ENCODE measurements at places on chromosomes 5 and 9.

DNA sequence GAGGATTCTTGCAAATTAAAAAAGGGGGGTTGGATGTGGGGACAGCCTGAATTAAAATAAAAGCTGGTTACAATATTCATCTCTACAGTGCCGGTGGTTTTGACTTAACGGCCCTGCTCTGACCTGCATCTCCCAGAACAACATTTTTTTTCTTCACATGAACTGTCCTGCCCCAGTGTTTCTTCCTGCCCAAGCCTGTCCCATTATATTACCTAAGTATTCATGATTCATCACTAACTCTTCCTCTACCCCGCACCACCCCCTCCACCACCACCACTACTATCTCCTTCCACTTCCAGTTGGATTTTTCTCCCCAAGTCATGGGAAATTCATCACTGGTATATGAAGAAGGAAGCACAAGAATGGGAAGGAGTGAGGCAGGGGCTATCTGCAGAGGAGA lies 90.1 kb downstream of the ZFAND5 start:
- DNase-seq = no peak

GRCh38 chr5:5995819-5996218 lies 382.5 kb downstream of the MED10 start:
- DNase-seq = no peak

GRCh38 chr5:17482790-17483189 lies 15.2 kb upstream of the TAF11L2 start:
- DNase-seq = no peak

DNA sequence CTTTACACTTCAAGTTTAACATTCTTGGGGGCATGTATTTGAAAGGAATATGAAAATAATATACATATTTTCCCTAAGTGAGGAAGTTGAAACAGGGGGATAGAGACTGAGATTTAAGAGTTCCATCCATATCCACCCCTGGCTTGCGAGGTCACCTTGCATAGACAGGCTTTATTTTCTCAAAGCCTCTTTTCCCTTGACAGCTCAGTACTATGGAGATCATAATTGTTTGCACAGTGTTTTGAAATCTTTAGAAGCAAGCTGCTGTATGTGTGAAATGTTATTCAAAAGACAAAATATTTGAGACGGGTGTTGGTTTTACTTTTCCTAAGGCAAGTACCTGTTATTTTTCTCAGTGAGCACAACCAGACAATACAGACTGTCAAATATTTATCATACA lies 163.1 kb downstream of the LRRC70 start:
- DNase-seq = no peak

DNA sequence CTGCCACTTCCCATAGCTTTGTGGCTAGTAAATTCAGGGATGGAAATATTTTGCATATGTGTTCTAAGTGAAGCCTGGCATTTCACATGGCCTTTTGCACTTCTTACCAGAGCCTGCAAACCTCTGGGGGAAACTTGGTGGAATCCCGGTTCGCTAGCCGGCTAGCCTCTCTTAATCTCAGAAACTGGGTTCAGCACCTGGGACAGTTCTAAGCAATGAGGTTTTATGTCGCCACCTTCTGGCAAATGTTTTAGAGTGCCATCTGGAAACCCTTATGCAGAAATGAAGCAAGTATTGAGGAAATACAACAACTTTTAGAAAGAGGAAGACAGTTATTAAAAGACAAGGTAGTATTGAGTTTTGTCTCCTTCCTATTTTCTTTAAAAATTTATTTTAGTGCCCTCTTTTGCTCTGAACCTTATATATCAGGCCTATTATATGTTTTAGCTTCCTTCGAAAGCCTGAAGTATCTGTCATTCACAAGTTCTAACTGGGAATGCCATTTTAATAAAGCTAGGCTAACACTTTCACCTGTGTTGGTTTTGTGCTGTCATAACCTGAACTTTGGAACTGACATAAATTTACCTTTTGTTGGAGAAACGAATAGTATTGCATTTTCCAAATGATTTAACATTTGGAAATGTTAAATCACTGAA lies 963 bp upstream of the HTR1A start:
- DNase-seq = no peak

DNA sequence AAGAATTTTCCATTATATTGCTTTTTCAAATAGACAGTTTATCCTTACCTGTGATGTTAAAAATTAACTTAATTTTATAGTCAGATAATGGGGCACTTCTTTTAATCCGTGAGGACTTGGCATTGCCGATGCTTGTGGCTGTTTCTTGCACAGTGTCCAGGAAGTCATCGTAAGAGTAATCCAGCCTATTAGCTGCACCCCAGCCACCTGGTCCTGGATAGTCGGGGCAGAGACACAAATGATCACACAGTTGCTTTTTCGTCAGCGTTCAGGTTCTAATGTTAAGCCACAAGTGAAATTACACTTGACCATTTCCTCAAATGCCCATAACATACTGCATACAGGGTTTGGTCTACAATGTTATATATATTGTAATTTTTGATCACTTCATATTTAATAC lies 107.4 kb downstream of the SVEP1 start:
- no peak for DNase-seq

- DNase-seq = no peak
These were observed 21.6 kb downstream of the RAB14 start for GRCh38 chr9:121179930-121180681.

GRCh38 chr5:105088961-105089360 lies 1526.4 kb upstream of the NUDT12 start:
- no peak for DNase-seq

DNA sequence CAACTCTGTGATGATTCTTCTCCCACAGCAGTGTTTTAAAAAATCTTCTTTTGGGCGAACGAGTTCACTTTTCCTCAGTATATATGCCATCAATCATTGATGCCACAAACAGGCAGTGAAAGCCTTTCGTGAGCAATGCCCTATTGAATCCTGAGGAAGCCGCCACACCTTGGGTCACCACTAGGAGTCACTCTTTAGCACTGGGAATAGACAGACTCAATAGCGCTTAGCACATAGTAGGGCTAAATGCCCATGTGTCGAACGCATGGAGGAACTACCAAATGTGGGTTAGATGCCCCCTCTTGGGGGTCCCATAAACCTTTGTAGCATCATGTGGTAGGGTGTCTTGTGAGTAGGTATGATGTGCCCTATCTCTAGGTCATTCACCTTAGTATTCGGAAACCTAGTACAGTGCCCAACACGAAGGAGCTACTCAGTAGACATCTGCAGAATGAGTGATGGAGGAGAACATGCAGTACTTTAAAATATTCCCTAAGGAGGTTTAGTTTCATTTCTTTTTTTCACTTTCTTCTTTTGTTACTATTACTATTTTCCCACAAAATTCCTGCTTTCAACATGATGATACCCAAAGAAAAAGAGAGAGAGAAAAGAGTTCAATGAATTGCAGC lies 603.7 kb downstream of the BNC2 start:
- DNase-seq = no peak

GRCh38 chr9:126533926-126534310 lies 79.8 kb upstream of the LMX1B start:
- DNase-seq = no peak

- no peak for DNase-seq
These were observed 3.5 kb downstream of the CSF1R start for GRCh38 chr5:150082889-150083288.

DNA sequence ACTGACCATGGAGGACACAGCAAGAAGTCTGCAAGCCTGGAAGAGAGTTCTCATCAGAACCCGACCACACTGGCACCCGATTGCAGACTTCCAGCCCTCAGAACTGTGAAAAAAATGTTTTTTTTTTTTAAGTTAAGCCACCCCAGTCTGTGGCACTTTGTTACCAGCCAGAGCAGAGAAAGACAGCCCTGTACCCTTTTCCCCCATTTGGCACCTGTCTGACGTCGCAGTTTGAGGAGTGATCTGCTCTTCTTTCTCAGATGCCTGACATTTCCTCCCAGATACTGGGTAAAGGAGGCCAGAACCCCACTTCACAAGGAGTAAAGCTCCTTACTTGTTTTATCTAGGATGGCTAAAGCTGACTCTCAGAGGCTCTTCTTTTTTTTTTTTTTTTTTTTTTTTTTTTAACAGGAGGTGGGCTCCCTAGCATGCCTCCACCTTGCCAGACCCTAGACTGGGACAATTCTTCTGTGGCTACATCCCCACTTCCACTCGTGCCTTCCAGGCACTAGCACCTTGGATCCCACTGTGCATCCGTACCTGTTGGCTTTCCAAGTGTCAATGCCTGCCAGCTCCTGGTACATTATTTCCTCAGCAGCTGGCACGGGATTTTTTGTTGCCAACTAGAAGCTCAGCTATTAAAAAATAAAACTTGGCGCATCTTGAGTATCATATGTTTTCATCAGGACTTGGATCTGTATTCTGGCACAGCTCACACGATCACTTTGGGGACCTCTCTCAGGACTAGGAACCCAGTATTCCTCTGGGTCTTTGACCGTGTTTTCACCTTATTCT lies 14.4 kb downstream of the CAMK4 start:
- DNase-seq = no peak

GRCh38 chr5:84057211-84057610 lies 327.5 kb downstream of the EDIL3 start:
- DNase-seq = no peak

- DNase-seq = no peak
These were observed 101.0 kb upstream of the GABRG2 start for GRCh38 chr5:161966564-161966963.

All from activated T-helper 1 cell treated with anti-CD3 and anti-CD28 coated beads, Interleukin-2, amount 50 U/mL, for 16 hours (primary cell).